PC-9 (cell line): ENCODE measurements at places on chromosomes 6 and 20.

DNA sequence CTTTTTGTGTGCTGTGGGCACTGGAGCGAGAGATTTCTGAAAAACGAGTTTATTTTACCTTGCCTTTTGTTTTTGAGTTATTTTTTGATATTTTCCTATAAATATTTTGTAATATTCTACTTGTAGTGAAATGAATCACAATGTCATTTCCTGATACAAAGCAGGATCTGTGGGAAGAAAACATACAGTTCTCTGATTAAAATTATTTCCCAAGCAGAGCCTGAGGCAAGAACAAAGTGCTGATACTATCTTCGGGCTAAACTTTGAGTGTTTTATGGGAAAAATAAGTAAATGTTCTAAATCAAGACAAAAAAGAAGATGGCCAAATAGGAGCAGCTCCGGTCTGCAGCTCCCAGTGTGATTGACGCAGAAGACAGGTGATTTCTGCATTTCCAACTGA lies 33.7 kb upstream of the ELOVL5 start:
- no peak for DNase-seq

- DNase-seq: no peak
These were observed 99.0 kb downstream of the GMPR start for GRCh38 chr6:16337295-16337975.

DNA sequence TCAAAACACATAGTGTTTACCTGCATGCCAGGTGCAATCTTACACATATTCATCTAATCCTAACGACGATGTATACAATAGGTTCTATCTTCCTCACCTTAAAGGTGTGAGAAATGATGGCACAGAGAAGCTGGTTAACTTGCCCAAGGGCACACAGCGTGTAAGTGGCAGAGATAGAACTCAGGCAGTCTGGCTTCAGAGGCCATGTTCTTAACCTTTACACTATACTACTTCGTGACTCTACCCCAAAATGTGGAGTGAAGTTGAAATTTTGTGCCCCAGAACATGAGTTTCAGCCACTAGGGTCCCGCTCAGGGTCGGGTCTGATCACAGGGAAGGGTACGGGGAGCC lies 584 bp downstream of the VPS52 start:
- DNase-seq: no peak

DNA sequence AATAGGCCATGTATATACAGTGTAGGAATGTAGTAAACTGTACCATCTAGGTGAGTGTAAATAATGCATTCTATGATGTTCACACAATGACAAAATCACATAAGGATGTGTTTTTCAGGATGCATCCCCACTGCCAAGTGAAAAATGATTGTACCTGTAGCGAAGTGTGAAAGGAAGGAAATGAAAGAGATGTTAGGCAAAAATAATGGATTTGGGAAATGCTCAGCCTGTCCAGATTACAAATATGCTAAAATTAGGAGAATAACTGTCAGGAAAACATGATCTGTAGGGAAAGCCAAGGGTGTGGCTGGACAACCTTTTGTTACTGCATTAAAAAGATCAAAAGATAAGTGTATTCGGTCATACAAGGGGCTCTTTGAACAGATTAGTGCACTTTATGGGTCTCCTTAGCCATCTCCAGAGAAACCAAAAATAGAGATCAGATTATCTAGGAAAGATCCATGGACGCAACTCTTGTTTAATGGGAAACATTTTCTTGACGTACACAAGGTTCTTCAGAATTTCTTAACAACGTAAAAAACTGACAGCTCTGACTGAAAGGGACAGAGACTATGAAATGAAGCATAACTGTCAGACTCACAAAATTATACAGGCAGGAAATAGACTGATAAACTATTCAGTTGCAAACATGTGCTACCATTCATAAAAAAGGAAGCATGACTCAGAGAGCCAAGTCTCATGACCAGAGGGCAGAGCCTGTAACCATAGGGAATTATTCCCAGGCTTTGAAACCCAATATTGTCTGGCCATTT lies 253.6 kb upstream of the RAB32 start:
- no peak for DNase-seq

DNA sequence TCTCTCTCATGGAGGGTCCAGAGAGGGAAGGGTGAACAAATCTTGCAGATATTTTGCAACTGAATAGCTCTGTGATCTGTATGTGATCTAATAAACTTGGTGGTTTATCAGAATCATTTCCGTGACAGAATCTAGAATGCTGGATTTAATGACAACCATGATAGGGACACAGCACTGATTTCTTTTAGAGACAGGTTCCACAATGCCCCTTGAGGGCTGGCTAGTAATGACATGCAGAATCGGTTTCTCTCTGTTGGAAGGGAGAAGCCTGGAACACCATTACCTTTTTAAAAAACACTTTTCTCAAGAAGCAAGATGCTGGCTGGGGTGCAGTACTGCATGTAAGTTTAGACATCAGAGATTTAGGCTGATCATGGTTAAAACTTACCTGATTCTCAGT lies 313.4 kb downstream of the CDH26 start:
- no peak for DNase-seq

DNA sequence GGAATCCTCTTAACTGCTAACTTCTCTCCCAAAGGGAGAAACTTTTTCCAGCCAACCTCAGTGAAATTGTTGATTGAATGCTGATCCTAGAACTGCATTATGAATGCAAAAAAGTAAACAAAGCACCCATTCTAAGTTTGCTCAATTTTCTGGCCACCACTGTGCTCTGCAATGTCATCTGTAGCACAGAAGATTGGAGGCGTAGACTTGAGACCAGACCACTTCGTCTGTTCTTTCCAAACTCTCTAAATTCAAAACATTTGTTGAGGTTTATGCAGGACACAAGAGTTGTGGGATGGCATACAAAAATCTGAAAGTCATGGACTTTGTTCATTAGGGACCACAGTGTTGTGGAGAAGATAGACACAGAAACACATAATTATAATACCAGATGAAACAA lies 11.1 kb upstream of the TSPYL1 start:
- no peak for DNase-seq

GRCh38 chr6:42316981-42317380 lies 99.3 kb upstream of the MRPS10 start:
- peak; percentile 50 for DNase-seq

DNA sequence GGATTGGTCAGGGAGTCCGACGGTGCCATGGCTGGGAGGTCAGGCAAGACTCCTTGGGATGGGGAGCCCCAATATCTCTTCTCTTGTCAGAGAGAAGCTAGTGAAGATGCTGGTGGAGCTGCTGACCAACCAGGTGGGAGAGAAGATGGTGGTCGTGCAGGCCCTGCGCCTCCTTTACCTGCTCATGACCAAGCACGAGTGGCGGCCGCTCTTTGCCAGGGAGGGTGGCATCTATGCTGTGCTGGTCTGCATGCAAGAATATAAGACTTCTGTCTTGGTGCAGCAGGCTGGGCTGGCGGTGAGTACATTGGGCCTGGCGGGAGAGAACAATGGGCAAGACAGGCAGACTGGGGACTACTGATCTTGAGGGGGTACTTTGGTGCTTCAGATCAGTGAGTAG lies 10.9 kb downstream of the CUL9 start:
- no peak for DNase-seq
